Brain pericyte (primary cell): ENCODE measurements at places on chromosomes 11 and 22.
A peak's percentile ranks its signal among the peaks of the same experiment; 100 is the strongest.

DNA sequence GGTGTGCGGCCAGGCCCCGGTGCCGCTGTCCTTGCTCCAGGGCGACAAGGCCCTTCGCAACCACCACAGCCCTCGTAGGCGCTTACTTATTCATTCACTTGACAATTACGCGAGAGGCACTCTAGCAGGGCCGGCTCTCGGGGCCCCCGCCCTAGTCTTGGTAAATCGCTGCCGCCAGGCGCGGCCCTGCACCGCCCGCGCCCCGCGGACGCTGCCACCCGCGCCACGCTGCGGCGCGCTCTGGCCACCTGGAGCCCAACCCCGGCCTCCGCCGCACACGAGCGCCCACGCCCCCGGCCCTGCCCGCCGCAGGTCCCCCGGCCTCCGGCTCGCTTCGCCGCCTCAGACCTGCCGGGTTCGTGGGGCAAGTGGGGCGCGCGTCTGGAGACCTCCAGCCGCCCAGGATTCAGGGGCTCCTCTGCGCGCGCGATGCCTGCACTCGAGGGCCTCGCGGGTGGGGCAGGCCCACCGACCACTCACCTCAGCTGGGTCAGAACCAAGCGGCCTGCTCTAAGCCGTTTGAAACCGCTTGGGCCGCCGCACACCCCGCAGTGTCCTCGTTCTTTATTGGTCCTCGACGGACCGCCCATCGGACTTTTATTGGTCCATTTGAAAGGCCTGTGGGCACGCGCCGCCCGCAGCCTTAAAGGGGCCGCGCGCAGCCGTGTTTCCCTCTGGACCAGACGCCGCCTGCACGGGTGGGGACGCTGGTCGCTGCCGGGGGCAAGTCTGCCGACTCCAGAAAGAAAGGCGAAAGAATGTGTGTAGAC, at the start of gene CKAP5:
CKAP5 (minus strand) TSS at position 541 of the 770 bp plus-strand sequence. CDS start 25,049 bp downstream, outside the sequence.
- DNase-seq = peak; percentile 60

- DNase-seq = no peak
Measured at GRCh38 chr22:49954354-49954753, 6.2 kb upstream of the PIM3 start.

DNA sequence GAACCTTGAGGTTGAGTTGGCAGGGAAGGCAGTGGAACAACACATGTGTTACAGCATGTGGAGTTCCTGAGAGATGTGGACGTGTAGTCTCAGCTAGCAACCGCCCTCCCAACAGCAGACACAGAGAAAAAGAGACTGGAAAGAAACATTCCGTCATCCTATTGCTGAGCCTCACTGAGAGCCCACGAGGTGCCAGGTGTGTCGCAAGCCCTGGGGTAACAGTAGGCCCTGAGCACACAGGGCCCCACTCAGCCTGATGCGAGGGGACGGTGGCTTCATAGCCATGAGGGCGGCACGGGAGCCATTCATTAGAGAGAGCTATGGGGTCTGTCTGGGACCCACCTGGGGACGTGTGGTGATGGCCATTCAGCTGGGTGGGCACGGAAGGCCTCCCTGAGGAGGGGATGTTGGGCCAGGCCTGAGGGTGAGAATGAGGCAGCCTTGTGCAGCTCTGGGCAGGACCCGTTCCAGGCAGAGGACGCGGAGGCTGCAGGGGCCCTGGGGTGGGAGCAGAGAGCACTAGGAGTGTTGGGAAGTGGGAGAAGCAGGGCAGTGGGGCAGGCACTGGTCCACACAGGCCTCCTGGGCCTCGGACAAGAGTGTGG, 26.2 kb downstream of the MPPED1 start:
- DNase-seq = no peak

GRCh38 chr11:2741377-2742131, 41.8 kb upstream of the KCNQ1OT1 start:
- DNase-seq = peak; percentile 85

- DNase-seq = no peak
Measured at GRCh38 chr11:3058753-3059664, 1.8 kb upstream of the CARS1 start.

- no peak for DNase-seq
Measured at GRCh38 chr22:49887064-49887451, 31.2 kb downstream of the ALG12 start.

DNA sequence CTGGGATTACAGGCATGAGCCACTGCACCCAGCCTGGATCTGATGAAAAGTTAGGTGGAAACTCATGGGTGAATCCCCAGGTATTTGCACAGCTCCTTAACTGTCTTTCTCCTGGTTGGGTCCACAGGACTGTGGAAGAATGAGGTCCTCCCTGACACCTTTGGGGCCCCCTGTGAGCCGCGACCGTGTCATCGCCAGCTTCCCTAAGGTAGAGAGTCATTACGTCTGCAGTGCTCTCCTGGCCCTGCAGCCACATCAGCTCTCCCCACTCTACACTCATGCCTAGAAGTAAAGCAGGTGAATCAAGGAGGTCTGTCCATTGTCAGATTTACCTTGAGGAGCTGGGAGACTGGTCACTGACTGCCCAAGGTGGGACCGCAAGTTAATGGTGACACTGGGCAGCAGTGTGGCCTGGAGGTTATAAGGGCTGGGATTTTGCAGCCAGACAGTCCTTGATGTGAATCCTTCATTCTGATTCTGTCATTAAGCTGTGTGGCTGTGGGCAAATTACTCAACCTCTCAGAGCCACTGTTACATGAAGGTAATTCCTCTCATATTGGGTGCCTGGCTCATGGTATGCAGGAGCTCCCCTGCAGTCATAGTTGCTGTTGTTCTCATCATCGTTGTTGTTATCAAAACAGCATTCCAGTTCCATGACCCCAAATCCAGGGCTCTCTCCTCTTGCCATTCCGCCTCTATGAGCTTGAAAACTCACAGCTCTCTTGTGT, 1.4 kb downstream of the RAB36 start:
- no peak for DNase-seq

- no peak for DNase-seq
Measured at GRCh38 chr11:117610901-117611300, 186.1 kb downstream of the DSCAML1 start.

GRCh38 chr22:17264321-17265052, 45.3 kb upstream of the ADA2 start:
- no peak for DNase-seq
